PC-9 (cell line): ENCODE measurements at places on chromosomes 6 and 20. TPM values are rescaled to one million over a fixed set of nuclear protein-coding genes. Genes with fewer than 3 reads are reported as not detected.

GRCh38 chr20:58938078-58938477, 43.0 kb upstream of the NELFCD start:
- no peak overlapping the region for H3K4me3 ChIP-seq
- DNase-seq, result no peak
- peaks cover 10% of the 10 kb centered on the region; the same call in 1 of the 2 replicates for H3K4me1 ChIP-seq
- no peaks in the 10 kb centered on the region for H3K36me3 ChIP-seq
- no peaks in the 10 kb centered on the region for H3K27me3 ChIP-seq

TGM2 gene
- total RNA-seq, result 286 and 333 TPM in 2 replicates

SLC22A2 gene
- not detected in 2 replicates for total RNA-seq

MEI4 gene
- not detected in 2 replicates for total RNA-seq

DNA sequence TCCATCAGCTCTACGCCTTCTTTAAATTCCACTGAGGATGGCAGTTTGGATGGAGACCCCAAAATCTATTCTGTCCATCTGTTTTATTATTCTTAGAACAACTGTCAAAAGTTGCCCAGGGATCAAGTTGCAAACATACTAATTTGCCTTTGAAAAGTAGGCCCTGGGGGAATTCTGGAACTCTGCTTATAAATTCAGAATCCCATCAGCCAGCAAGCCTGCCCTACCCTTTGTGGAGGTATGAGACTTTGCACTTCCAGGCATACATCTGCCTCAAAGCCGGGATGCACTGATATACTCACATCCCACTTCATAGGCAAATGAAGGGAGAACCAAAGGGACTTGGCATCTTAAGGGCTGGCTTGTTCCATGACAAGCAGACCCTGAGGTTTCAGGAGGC, 93.6 kb downstream of the INSM1 start:
- H3K4me3 ChIP-seq, result no peak overlapping the region
- H3K36me3 ChIP-seq, result no peaks in the 10 kb centered on the region
- no peaks in the 10 kb centered on the region for H3K4me1 ChIP-seq
- H3K27ac ChIP-seq, result no peak overlapping the region

- no peaks in the 10 kb centered on the region for H3K27me3 ChIP-seq
- DNase-seq, result no peak
- H3K4me3 ChIP-seq, result no peak overlapping the region
- H3K27ac ChIP-seq, result no peak overlapping the region
- H3K4me1 ChIP-seq, result peaks cover 3% of the 10 kb centered on the region
These were observed 6.4 kb downstream of the SERAC1 start for GRCh38 chr6:158161566-158162254.

- H3K27me3 ChIP-seq, result no peaks in the 10 kb centered on the region
- H3K4me1 ChIP-seq, result no peaks in the 10 kb centered on the region
- no peak for DNase-seq
- no peak overlapping the region for H3K27ac ChIP-seq
- no peak overlapping the region for H3K4me3 ChIP-seq
These were observed 234.9 kb upstream of the PLN start for GRCh38 chr6:118313208-118313607.

DNA sequence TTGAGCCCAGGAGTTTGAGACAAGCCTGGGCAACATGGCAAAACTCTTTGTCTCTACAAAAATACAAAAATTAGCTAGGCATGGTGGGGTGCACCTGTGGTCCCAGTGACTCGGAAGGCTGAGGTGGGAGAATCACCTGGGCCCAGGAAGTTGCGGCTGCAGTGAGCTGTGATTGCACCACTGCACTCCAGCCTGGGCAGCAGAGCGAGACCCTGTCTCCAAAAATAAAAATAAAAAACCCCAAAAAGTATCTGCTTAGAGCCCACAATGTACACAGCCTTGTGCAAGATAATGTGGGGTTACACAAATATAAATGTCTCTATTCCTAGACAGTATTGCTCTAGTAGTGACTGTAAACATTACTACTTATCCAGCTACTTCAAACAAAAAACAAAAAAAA, 5.9 kb downstream of the ESF1 start:
- no peak overlapping the region for H3K27ac ChIP-seq
- H3K4me3 ChIP-seq, result no peak overlapping the region
- H3K27me3 ChIP-seq, result no peaks in the 10 kb centered on the region
- H3K4me1 ChIP-seq, result peaks cover 7% of the 10 kb centered on the region
- no peak for DNase-seq
- H3K36me3 ChIP-seq, result peaks cover 48% of the 10 kb centered on the region

GRCh38 chr6:68008445-68008844, 626.6 kb upstream of the ADGRB3 start:
- H3K27me3 ChIP-seq, result no peaks in the 10 kb centered on the region
- H3K36me3 ChIP-seq, result no peaks in the 10 kb centered on the region

GRCh38 chr20:16732506-16733152, 2.8 kb downstream of the SNRPB2 start:
- no peak overlapping the region for H3K27ac ChIP-seq
- no peak overlapping the region for H3K4me3 ChIP-seq
- peaks cover 24% of the 10 kb centered on the region for H3K4me1 ChIP-seq
- peaks cover 34% of the 10 kb centered on the region for H3K36me3 ChIP-seq
- no peak for DNase-seq

GRCh38 chr6:133705066-133705465, 183.8 kb upstream of the TCF21 start:
- no peaks in the 10 kb centered on the region for H3K36me3 ChIP-seq
- H3K4me1 ChIP-seq, result no peaks in the 10 kb centered on the region
- no peak for DNase-seq
- no peaks in the 10 kb centered on the region for H3K27me3 ChIP-seq
- no peak overlapping the region for H3K4me3 ChIP-seq

OR2H2 gene
- total RNA-seq, result not detected in 2 replicates

DNA sequence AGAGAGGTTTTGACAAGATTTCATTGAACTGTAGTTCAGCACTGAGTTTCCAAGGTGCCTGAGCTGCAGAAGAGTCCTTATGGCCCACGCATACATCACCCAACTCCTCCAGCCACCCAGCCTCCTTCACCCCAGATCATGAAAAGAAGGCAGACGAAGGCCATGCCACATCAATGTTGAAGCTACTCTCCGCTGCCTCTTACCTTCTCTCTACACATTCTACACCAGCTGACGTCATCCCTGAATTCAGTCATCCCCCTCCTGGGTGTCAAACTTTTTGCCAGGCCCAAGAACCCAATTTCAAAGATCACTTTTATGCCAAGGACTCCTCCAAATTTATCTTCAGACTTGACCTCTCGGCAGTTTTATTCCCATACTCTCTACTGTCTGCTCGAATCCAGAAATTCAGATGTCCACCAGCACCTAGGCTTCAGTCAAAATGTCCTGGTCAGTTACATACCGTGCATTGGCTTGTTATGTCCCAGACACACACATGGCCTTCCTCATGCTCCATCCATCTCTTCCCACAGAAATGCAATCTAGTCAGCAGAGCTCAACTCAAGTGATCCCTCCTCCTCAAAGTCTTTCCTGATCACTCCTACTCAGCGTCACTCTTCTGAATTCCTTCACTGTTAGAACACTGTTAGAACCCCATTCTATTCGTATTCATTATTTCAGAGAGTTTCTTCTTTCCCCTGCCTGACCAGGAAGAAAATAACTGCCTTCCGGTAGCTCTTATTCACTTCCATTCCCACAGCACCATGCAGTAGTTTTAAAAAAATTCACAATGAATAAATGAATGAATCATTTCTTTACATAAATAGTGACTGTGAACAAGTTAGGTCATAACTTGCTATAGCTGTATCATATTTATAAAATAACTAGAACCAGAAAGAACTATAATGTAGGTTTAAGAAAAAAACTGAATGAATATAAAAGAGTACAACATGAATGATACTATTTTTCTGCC, 11.5 kb downstream of the ATXN1 start:
- DNase-seq, result no peak
- no peaks in the 10 kb centered on the region for H3K27me3 ChIP-seq
- 0 out of 2 replicates have a peak, but pooled peaks cover 12% of the 10 kb centered on the region for H3K36me3 ChIP-seq

- DNase-seq, result peak; percentile 67
- H3K27me3 ChIP-seq, result no peaks in the 10 kb centered on the region
- H3K27ac ChIP-seq, result peak overlapping the region; percentile 95
- H3K4me3 ChIP-seq, result no peak overlapping the region
- peaks cover 95% of the 10 kb centered on the region for H3K4me1 ChIP-seq
- peaks cover 50% of the 10 kb centered on the region for H3K36me3 ChIP-seq
These were observed 14.5 kb downstream of the BCL2L1 start for GRCh38 chr20:31707994-31708735.

DNA sequence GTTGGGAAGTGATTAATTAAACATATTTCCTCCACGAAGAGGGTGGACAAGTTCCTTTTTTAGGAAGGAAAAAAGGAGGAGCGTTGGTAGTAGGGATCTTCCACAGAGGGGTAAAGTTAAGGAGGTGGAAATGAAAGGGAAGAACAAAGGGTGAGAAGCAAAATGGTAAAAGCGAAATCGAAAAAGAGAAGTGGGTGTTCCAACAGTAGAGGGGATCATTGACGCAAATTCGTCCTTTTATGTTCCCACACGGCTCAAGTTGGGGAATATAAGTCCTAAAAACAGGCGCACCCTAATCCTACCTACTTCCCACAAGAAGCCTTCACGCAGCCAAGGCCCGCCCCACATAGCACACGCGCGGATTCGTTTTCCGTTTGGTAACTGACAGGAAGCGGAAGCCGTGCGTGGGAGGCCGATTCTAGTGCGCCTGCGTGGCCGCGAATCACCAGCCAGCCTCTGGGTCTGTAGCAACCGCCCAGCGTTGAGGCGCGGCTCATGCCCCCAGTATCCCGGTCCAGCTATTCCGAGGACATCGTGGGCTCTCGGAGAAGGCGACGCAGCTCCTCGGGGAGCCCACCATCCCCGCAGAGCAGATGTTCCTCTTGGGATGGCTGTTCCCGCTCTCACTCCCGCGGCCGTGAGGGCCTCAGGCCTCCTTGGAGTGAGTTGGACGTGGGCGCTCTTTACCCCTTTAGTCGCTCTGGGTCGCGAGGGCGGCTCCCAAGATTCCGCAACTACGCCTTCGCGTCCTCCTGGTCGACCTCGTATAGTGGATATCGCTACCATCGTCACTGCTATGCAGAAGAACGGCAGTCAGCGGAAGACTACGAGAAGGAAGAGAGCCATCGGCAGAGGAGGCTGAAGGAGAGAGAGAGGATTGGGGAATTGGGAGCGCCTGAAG, at the start of gene NKAPL:
Gene NKAPL, plus strand, starts transcription at position 421 of the 901 bp plus-strand sequence. Its CDS starts 75 bp downstream, at position 496.
- no peak within 1 kb of the TSS for H3K4me3 ChIP-seq
- no peaks in the 10 kb centered on the region for H3K36me3 ChIP-seq
- no peaks in the 10 kb centered on the region for H3K4me1 ChIP-seq
- H3K27ac ChIP-seq, result no peak within 1 kb of the TSS
- no peak for DNase-seq

GRCh38 chr20:1440024-1440423, 26.6 kb downstream of the NSFL1C start:
- no peak overlapping the region for H3K27ac ChIP-seq
- 0 out of 2 replicates have a peak, but pooled peaks cover 16% of the 10 kb centered on the region for H3K36me3 ChIP-seq
- DNase-seq, result peak; percentile 21
- 0 out of 2 replicates have a peak, but pooled peaks cover 8% of the 10 kb centered on the region for H3K4me1 ChIP-seq

MCCD1 gene
- not detected in 2 replicates for total RNA-seq
